ENCODE measurements at places on chromosomes 7 and 10. TPM values are rescaled to one million over a fixed set of nuclear protein-coding genes. Genes with fewer than 3 reads are reported as not detected.

The AS3MT gene
- total RNA-seq: 0.67 TPM

- peak overlapping the region; percentile 49 for H3K4me3 ChIP-seq
- H3K36me3 ChIP-seq: no peaks in the 10 kb centered on the region
- H3K4me1 ChIP-seq: peaks cover 10% of the 10 kb centered on the region
- H3K27ac ChIP-seq: no peak overlapping the region
Measured at GRCh38 chr7:154914308-154914995, 88.5 kb downstream of the PAXIP1 start.

The BUB3 gene
- 167 TPM for total RNA-seq

GRCh38 chr7:142771353-142771723 is 568 bp downstream of the PRSS2 start:
- H3K4me1 ChIP-seq: no peaks in the 10 kb centered on the region
- H3K27me3 ChIP-seq: no peaks in the 10 kb centered on the region
- DNase-seq: no peak
- H3K36me3 ChIP-seq: no peaks in the 10 kb centered on the region

- no peak overlapping the region for H3K4me3 ChIP-seq
- no peaks in the 10 kb centered on the region for H3K4me1 ChIP-seq
- H3K27ac ChIP-seq: no peak overlapping the region
- H3K36me3 ChIP-seq: no peaks in the 10 kb centered on the region
- no peak for DNase-seq
- no peaks in the 10 kb centered on the region for H3K27me3 ChIP-seq
Measured at GRCh38 chr7:28677668-28678067, 265.4 kb downstream of the CREB5 start.

DNA sequence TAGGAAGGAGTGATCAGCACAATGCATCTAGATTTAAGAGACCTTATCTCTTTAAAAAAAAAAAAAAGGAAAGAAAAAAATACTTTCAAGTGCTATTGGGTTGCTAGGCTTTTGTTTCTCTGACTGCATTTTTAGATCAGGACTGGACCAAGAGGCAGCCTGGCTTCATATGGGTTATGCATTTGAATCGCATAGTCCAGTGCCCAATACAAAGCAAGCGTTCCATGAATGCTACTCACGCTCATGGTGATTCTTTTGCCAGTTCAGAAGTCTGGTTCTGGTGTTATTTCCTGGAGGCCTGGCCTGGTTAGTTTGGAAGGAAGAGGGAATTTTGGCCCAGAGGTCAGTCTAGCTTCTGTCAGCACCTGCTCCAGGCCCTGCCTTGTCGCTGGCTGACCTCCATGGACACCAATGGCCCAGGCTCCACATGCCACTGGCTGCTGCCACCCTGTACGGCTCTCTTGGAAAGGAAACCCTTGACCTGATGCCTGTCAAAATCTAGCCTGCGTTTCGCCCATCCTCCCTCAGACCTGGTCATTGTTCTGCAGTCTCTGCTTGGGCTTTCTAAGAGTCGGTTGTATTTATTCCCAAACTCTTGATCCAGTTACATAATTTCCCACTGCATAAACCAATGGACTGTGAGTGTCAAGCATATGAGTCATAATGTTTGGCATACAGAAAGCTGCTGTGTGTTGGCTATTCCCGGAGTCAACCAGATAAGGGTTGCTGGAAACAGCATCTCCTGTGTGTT is 74.3 kb upstream of the MKX start:
- no peak overlapping the region for H3K27ac ChIP-seq
- DNase-seq: no peak
- H3K36me3 ChIP-seq: no peaks in the 10 kb centered on the region

- no peaks in the 10 kb centered on the region for H3K4me1 ChIP-seq
- peaks cover 2% of the 10 kb centered on the region for H3K27me3 ChIP-seq
- H3K4me3 ChIP-seq: no peak overlapping the region
- H3K36me3 ChIP-seq: no peaks in the 10 kb centered on the region
- H3K27ac ChIP-seq: no peak overlapping the region
Measured at GRCh38 chr10:77393411-77393810, 244.2 kb downstream of the KCNMA1 start.

The HOXA3 gene
- not detected for total RNA-seq

DNA sequence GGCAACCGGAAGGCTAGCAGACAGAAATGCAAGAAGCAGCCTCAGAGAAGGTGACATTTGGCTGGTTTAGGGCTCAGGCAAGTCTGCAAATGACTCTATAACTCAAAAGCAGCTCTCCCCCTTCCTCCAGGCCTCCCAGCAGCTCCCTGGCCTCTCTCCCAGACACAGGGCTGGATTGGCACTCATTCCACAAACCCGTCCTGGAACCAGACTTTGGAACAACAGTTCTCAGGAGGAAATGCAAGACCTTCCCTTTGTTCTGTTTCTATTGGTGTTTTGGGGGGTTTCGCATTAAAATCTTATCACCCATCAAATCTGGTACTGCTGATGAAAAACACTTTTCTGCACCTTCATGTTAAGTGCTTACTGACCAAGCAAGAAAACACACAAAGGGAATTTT is 40.3 kb upstream of the EFCAB10 start:
- H3K4me3 ChIP-seq: no peak overlapping the region
- H3K36me3 ChIP-seq: peaks cover 84% of the 10 kb centered on the region
- H3K4me1 ChIP-seq: no peaks in the 10 kb centered on the region

- H3K27me3 ChIP-seq: no peaks in the 10 kb centered on the region
- H3K27ac ChIP-seq: no peak overlapping the region
- no peaks in the 10 kb centered on the region for H3K4me1 ChIP-seq
- H3K4me3 ChIP-seq: no peak overlapping the region
Measured at GRCh38 chr7:31488562-31489203, 25.2 kb upstream of the ITPRID1 start.

GRCh38 chr10:114626841-114627240 is 31.2 kb downstream of the ABLIM1 start:
- H3K4me1 ChIP-seq: peaks cover 7% of the 10 kb centered on the region
- peaks cover 6% of the 10 kb centered on the region for H3K27me3 ChIP-seq
- no peaks in the 10 kb centered on the region for H3K36me3 ChIP-seq

The POM121C gene
- total RNA-seq: 97.6 TPM

The SFTPA1 gene
- not detected for total RNA-seq

The AEBP1 gene
- total RNA-seq: 21.3 TPM

DNA sequence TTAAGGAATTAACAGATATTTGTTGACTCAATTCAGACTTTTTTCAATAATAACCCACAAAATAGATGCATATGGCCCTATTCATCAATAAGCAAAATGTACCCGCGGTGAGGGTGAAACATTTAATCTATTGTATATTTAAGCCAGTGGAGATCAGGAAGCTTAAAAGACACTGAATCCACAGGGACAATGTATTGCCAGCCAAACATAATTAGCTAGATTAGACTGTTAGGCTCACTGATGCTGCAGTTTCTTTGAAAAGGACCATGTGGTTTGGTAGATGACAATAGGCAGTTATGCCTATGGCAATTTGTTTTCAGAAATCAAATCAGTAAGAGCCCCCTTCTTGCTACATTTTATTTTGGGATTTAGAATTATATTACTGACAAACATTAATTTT is 87.3 kb upstream of the PLXDC2 start:
- no peak overlapping the region for H3K4me3 ChIP-seq
- DNase-seq: no peak
- H3K27ac ChIP-seq: no peak overlapping the region
- H3K4me1 ChIP-seq: no peaks in the 10 kb centered on the region

GRCh38 chr7:93949423-93949822 is 27.9 kb downstream of the GNG11 start:
- H3K36me3 ChIP-seq: no peaks in the 10 kb centered on the region
- H3K27ac ChIP-seq: no peak overlapping the region
- H3K4me1 ChIP-seq: no peaks in the 10 kb centered on the region
- no peak overlapping the region for H3K4me3 ChIP-seq
- H3K27me3 ChIP-seq: peaks cover 4% of the 10 kb centered on the region

GRCh38 chr7:54260941-54261371 is 281.2 kb upstream of the VSTM2A start:
- no peak overlapping the region for H3K4me3 ChIP-seq
- no peaks in the 10 kb centered on the region for H3K4me1 ChIP-seq
- no peaks in the 10 kb centered on the region for H3K27me3 ChIP-seq
- no peak for DNase-seq
- no peaks in the 10 kb centered on the region for H3K36me3 ChIP-seq

- no peaks in the 10 kb centered on the region for H3K4me1 ChIP-seq
- no peak overlapping the region for H3K27ac ChIP-seq
- H3K36me3 ChIP-seq: no peaks in the 10 kb centered on the region
- H3K4me3 ChIP-seq: no peak overlapping the region
Measured at GRCh38 chr10:49656845-49657493, 22.5 kb upstream of the C10orf53 start.

The LANCL2 gene
- total RNA-seq: 9.0 TPM

GRCh38 chr10:25641595-25641994 is 292.4 kb upstream of the MYO3A start:
- no peaks in the 10 kb centered on the region for H3K36me3 ChIP-seq
- no peak overlapping the region for H3K4me3 ChIP-seq
- no peaks in the 10 kb centered on the region for H3K4me1 ChIP-seq
- H3K27me3 ChIP-seq: no peaks in the 10 kb centered on the region
- no peak for DNase-seq

- no peaks in the 10 kb centered on the region for H3K36me3 ChIP-seq
- H3K4me3 ChIP-seq: no peak overlapping the region
- H3K4me1 ChIP-seq: no peaks in the 10 kb centered on the region
- DNase-seq: no peak
- H3K27ac ChIP-seq: no peak overlapping the region
Measured at GRCh38 chr10:98407017-98407743, 7.8 kb downstream of the PYROXD2 start.

The ZEB1 gene
- 132 TPM for total RNA-seq

The CLRN3 gene
- not detected for total RNA-seq

GRCh38 chr7:155667241-155667829 is 22.9 kb downstream of the RBM33 start:
- H3K36me3 ChIP-seq: peaks cover 25% of the 10 kb centered on the region
- H3K4me3 ChIP-seq: no peak overlapping the region
- no peak for DNase-seq
- no peaks in the 10 kb centered on the region for H3K27me3 ChIP-seq

The RBM20 gene
- 0.91 TPM for total RNA-seq

- peaks cover 9% of the 10 kb centered on the region for H3K4me1 ChIP-seq
- peaks cover 51% of the 10 kb centered on the region for H3K27me3 ChIP-seq
- peak overlapping the region; percentile 19 for H3K4me3 ChIP-seq
- DNase-seq: no peak
- H3K36me3 ChIP-seq: no peaks in the 10 kb centered on the region
Measured at GRCh38 chr7:23247603-23248335, 1.2 kb downstream of the GPNMB start.

Measured in CD4-positive, alpha-beta T cell (primary cell).